ENCODE measurements at places on chromosomes 3 and 15. TPM values are rescaled to one million over a fixed set of nuclear protein-coding genes. Genes with fewer than 3 reads are reported as not detected.

DNA sequence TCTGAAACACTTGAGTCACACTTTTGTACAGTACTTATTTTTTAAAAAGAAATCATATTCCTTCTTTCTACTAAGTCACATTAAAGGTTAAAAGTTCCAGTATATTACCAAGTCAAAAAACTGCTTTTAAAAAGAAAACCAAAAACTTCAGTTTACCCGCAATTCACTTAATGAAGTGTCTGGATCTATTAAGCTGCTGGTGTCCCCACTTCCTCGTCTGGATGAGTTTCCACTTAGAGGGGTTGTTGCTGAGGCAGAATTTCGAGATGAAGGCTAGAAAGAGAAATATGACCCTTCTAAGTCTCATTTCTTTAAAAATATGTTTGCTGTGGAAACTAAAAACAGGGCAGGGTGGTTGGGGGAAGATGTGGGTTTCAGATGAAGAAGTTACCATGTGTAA, 79.7 kb downstream of the LRRFIP2 start:
- H3K4me3 ChIP-seq, result no peak overlapping the region
- H3K27ac ChIP-seq, result no peak overlapping the region
- H3K4me1 ChIP-seq, result peaks cover 11% of the 10 kb centered on the region
- DNase-seq, result no peak
- H3K36me3 ChIP-seq, result peaks cover 10% of the 10 kb centered on the region

DNA sequence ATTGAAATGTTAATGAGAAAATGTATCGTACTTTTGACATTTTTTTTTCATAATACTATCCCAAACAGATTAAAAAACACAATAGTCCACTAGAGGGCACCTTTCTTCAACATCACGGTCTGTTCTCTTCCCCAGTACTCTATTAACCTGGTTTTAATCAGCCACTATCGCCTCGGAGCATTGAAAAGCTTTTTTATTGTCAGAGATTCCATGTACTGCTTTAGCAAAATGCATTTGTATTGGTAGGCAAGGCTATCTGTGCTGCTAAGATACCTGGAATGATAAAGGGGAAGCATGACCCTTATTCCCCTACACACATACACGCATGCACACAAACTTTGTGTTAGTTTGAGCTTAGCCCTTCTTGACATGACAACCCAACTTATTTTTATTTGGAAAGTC, 160.1 kb upstream of the IL12A start:
- H3K27me3 ChIP-seq, result peaks cover 14% of the 10 kb centered on the region
- H3K4me3 ChIP-seq, result no peak overlapping the region
- DNase-seq, result no peak
- H3K27ac ChIP-seq, result no peak overlapping the region

DNA sequence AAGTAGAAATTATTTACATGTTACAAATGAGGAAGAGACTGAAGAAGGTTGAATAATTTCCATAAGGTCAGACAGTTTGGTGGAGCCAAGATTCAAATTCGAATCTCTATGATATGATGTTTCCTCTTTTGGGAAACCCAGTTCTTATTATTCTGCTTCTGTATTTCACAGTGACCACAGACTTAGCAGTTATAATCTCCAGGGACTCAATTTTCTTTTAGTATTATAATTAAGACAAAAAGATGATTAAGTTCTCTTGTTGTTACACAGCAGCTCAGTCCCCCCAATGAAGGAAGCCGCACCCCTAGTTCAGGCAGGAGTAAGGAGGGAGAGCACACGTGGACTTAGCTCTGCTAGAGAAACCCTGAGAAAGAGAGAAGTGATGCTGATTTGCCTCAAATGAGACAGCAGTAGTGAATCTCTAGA, 130.6 kb downstream of the CCNL1 start:
- peak overlapping the region; percentile 2 for H3K27ac ChIP-seq
- peaks cover 3% of the 10 kb centered on the region for H3K4me1 ChIP-seq
- no peak for DNase-seq
- H3K36me3 ChIP-seq, result no peaks in the 10 kb centered on the region
- peaks cover 26% of the 10 kb centered on the region for H3K27me3 ChIP-seq

- H3K27ac ChIP-seq, result peak overlapping the region; percentile 100
- no peaks in the 10 kb centered on the region for H3K27me3 ChIP-seq
- peak overlapping the region; percentile 99 for H3K4me3 ChIP-seq
- H3K36me3 ChIP-seq, result peaks cover 10% of the 10 kb centered on the region
Measured at GRCh38 chr3:15428539-15428938, 1.1 kb downstream of the EAF1 start.

GRCh38 chr3:162525771-162526170, 1029.2 kb downstream of the OTOL1 start:
- H3K4me3 ChIP-seq, result no peak overlapping the region
- H3K36me3 ChIP-seq, result no peaks in the 10 kb centered on the region
- H3K4me1 ChIP-seq, result no peaks in the 10 kb centered on the region
- no peak overlapping the region for H3K27ac ChIP-seq
- no peak for DNase-seq

DNA sequence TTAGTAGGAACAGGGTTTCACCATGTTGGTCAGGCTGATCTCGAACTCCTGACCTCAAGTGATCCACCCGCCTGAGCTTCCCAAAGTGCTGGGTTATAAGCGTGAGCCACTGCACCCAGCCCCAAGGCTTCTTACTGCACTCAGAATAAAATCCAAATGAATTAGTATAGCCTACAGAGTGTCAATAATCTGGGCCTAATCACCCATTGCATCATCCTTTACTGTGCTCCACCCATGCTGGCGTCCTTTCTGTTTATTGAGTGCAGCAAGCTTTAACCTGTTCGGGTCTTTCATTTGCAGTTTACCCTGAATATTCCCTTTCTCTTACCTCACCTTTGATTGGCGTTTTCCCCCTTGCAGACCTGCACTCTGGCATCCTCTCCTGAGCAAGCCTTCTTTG, 77.7 kb downstream of the CEP63 start:
- H3K4me3 ChIP-seq, result no peak overlapping the region
- H3K36me3 ChIP-seq, result peaks cover 18% of the 10 kb centered on the region
- H3K4me1 ChIP-seq, result no peaks in the 10 kb centered on the region
- H3K27me3 ChIP-seq, result no peaks in the 10 kb centered on the region
- H3K27ac ChIP-seq, result no peak overlapping the region
- DNase-seq, result no peak

DNA sequence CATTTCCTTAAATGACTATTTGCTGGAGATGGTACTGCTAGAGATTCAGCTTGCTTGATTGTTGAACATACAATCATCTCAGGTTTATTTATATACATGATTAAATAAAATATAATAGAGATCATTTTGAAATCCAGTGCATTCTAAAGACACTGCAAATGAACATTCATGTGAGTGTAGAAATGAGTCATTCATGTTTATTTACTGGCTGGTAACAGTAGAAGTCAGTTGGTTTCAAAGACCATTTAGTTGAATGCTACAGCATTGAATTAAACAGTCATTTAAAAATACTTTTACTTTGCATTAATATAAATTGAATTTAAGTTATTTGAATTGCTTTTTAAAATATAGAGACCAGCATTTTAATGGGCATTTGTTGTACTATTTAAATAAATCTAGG, 551.9 kb upstream of the GOLIM4 start:
- no peaks in the 10 kb centered on the region for H3K4me1 ChIP-seq
- no peaks in the 10 kb centered on the region for H3K36me3 ChIP-seq
- H3K4me3 ChIP-seq, result no peak overlapping the region
- no peak for DNase-seq

- H3K4me1 ChIP-seq, result peaks cover 33% of the 10 kb centered on the region
- no peaks in the 10 kb centered on the region for H3K36me3 ChIP-seq
- peaks cover 29% of the 10 kb centered on the region for H3K27me3 ChIP-seq
- H3K27ac ChIP-seq, result peak overlapping the region; percentile 93
- DNase-seq, result no peak
Measured at GRCh38 chr3:42804831-42805132, 492 bp upstream of the HIGD1A start.

The C3orf20 gene
- total RNA-seq, result 0.42 TPM

The CP gene
- total RNA-seq, result not detected

The HESX1 gene
- 0.27 TPM for total RNA-seq

The DZIP1L gene
- not detected for total RNA-seq

DNA sequence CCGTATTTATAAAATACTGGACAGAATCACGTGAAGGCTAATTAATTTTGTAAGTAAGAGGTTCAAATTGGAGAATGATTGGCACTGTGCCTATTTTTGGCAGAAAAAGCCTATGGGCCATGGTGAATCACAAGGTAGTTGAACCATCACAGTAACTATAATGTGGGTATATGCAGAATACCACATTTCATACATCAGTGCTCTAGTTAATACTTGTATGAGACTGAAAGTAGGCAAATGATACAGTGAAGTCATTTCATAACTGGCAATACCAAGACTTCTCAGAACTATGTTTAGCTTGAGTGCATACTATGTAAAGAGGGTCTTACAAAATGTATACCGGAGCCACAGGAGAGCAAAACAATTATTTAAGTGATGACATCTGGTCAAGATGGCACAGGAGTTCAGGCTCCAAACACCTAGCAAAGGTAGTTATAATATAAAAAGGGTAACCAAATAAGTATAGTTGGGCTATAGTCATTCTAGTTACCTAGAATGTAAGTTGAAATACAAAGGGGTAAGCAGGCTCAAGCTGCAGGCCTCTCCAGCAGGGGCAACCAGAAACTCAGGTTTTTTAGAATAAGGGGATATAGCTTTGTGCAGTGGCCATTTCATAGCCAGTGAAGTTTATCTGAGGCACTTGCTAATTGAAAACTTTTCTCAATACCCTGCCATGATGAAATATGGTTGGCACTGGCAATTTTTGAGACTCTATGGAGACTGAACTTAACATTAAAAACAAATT, 19.1 kb downstream of the GPR160 start:
- no peak for DNase-seq
- peak overlapping the region; percentile 43 for H3K4me3 ChIP-seq
- no peak overlapping the region for H3K27ac ChIP-seq
- no peaks in the 10 kb centered on the region for H3K36me3 ChIP-seq
- no peaks in the 10 kb centered on the region for H3K27me3 ChIP-seq

DNA sequence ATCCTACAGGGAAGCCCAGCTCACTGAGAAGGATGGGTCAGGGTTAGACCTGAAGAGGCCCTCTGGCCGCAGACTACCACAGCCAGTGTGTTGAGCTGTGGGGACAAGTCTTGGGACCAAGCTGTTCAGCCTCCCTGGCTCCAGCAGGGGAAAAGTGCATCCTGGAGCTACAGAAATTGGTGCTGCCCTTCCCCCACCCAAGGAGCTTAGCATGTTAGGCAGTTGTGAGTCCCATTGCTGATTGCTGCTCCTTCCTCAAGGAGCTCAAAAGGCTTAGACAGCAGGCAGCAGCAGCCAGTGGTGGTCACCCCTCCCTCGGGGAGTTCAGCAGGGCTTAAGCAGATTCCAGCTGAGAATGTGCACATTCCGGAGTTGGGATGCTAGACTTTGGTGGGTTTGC, 165.6 kb downstream of the ATP8B4 start:
- H3K27me3 ChIP-seq, result no peaks in the 10 kb centered on the region
- no peak overlapping the region for H3K27ac ChIP-seq
- no peaks in the 10 kb centered on the region for H3K4me1 ChIP-seq

- H3K27ac ChIP-seq, result no peak overlapping the region
- H3K4me1 ChIP-seq, result no peaks in the 10 kb centered on the region
- no peaks in the 10 kb centered on the region for H3K27me3 ChIP-seq
- no peaks in the 10 kb centered on the region for H3K36me3 ChIP-seq
Measured at GRCh38 chr3:88623709-88624108, 473.9 kb downstream of the C3orf38 start.

The ZNF639 gene
- 63.6 TPM for total RNA-seq

GRCh38 chr3:50417637-50418033, 58.3 kb upstream of the TMEM115 start:
- H3K36me3 ChIP-seq, result no peaks in the 10 kb centered on the region
- H3K27ac ChIP-seq, result no peak overlapping the region
- no peaks in the 10 kb centered on the region for H3K27me3 ChIP-seq
- peaks cover 3% of the 10 kb centered on the region for H3K4me1 ChIP-seq

DNA sequence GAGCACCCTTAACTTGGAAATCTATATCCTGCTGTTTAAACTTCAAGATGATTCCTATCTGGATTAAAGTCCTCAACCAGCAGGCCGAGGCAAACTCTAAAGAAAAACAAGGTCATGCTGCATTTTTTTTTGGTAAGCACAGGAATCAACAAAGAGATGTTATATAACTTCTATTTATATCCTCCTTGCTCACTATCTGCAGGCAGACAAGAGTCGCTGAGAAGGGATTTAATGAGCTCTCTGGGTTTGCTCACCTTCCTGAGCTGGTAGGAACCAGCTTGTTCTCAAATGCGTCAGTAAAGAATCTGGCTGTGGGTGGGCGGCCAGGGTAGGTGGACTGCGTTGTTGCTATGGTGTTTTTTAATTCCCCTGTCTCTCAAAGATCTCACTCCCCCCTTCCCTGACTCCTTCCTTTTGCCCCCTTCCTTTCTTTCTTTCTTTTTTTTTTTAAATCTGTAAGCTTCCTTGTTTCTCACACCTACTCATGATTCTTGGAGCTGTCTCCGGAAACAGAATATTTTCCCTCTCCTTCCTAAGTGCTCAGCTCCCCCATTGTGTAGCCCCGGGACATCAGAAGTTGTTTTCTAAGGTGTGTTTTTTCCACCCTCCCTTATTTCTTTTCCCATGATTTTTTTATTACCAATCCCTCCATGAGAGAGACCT, 228.8 kb upstream of the BHLHE40 start:
- peak; percentile 35 for DNase-seq
- peak overlapping the region; percentile 86 for H3K4me3 ChIP-seq
- no peaks in the 10 kb centered on the region for H3K27me3 ChIP-seq

GRCh38 chr3:95097493-95097892, 1034.6 kb downstream of the NSUN3 start:
- H3K36me3 ChIP-seq, result no peaks in the 10 kb centered on the region
- no peak overlapping the region for H3K27ac ChIP-seq
- no peaks in the 10 kb centered on the region for H3K27me3 ChIP-seq
- DNase-seq, result no peak
- no peak overlapping the region for H3K4me3 ChIP-seq
- H3K4me1 ChIP-seq, result no peaks in the 10 kb centered on the region

- no peaks in the 10 kb centered on the region for H3K36me3 ChIP-seq
- peaks cover 10% of the 10 kb centered on the region for H3K4me1 ChIP-seq
- H3K4me3 ChIP-seq, result peak overlapping the region; percentile 81
- DNase-seq, result no peak
- peaks cover 8% of the 10 kb centered on the region for H3K27me3 ChIP-seq
Measured at GRCh38 chr3:12394569-12395271, 89.6 kb upstream of the TSEN2 start.

The PIF1 gene
- total RNA-seq, result 0.44 TPM

GRCh38 chr3:99419116-99419515, 219.3 kb upstream of the COL8A1 start:
- no peaks in the 10 kb centered on the region for H3K27me3 ChIP-seq
- no peak for DNase-seq
- no peaks in the 10 kb centered on the region for H3K36me3 ChIP-seq
- no peak overlapping the region for H3K27ac ChIP-seq

GRCh38 chr3:186821429-186822387, 15.4 kb upstream of the RFC4 start:
- H3K4me3 ChIP-seq, result no peak overlapping the region
- no peak overlapping the region for H3K27ac ChIP-seq
- DNase-seq, result no peak
- peaks cover 16% of the 10 kb centered on the region for H3K4me1 ChIP-seq
